RPMI7951 (cell line): ENCODE measurements at places on chromosomes 4 and X. TPM values are rescaled to one million over a fixed set of nuclear protein-coding genes. Genes with fewer than 3 reads are reported as not detected.

- no peak for DNase-seq
Measured at GRCh38 chr4:5783486-5783885, 72.5 kb downstream of the EVC start.

DNA sequence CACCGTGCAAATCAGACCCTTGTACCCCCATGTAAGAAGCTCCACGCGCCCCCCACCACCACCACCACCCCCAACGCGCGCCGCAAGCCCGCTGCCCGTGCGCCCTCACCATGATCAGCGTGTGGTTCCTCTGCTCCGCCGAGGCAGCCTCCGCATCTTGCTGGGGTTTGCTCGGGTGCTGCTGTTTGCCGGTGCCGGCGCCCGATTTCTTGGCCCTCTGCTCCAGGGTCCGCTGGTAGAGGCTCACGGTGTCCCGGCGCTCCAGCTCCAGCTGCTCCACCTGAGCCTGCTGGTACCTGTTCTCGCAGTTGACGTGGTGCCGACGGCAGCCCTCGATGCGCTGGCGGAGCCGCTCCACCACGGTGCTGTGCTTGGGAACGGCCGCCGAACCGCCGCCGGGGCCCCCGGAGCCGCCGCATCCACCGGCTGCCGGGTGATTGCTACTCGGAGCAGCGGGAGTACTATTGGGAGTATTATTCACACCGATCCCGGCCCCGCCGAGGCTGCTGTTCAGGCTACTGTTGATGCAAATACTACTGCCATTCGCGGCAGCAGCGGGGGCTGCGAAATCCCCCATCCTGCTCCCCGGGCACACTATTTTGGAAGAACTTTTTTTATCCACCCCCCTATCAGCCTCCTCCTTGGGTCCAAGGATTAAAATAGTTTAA, 1.1 kb downstream of the MAML3 start:
- DNase-seq = peak; percentile 44

DNA sequence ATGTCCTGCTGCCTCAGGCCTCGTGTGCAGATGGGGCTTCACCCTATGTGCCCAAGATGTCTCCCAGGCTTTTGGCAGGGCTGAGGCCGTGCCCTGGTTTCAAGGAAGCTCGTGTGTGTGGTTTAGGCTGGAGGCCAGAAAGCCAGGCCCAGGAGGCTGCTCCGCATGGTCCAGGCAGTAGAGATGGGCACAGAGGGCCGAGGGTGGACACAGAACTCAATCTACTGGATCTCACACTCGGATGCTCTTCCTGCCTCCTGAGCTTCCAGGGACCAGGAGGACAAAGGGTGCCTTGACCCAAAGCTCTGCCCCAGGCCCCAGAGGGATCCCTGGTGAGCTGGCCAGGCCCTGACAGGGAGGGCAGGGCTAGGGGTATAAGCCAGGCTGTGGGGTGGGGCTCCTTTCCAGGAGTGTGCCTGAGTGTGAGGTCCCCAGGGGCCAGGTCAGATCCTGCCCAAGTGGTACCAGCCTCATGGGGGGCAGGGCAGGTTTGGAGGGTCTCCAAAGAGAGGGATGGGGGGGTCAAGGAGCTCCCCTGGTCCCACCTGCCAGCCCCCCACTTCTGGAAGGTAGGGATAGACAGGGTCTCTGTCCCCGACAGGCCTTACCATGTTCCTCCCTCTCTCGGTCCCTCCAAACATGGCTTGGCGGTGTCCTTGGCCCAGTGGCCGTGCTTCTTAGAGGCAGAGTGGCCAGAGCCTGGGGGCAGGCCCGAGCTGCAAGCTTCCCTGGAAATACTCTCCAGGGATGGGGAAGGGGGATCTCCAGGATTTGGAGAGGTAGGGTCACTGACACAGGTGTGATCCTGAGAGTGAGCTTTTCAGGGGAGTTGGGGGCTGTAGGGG, 23.8 kb downstream of the HTRA3 start:
- no peak for DNase-seq

Gene SPANXC
- 107 and 128 TPM in 2 replicates for total RNA-seq

Gene SUPT20HL2
- 0.24 TPM in 1 of 2 replicates, not detected in the other for total RNA-seq

Gene ZNF711
- total RNA-seq = 0.12 TPM in 1 of 2 replicates, not detected in the other
